Right cardiac atrium (tissue), 5 donors: ENCODE measurements at places on chromosomes 13 and 19. TPM values are rescaled to one million over a fixed set of nuclear protein-coding genes. Genes with fewer than 3 reads are reported as not detected.

Gene JOSD2
- total RNA-seq: 38.8 TPM

DNA sequence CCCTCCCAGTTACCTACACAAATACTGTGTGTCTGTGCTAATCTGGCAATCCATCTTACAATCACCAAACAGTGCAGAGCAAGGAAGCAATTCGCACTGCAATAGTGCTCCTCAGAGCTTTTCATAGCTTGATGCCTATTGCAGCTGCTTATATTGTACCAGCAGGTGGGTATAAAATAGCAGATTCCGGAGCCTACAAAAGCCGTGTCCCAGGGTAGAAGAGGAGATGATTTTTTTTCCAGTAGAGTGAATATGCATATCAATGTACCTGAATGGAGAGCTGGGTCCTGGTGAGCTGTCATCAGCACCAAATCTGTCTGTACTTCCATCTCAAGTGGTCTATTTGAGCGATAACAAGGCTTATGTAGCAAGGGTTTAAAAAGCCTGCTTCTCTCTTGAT is 668.4 kb downstream of the DIAPH3 start:
- no peak for DNase-seq

Gene PEG3
- 12.8 TPM for total RNA-seq

Gene GGN
- 0.37 TPM for total RNA-seq

DNA sequence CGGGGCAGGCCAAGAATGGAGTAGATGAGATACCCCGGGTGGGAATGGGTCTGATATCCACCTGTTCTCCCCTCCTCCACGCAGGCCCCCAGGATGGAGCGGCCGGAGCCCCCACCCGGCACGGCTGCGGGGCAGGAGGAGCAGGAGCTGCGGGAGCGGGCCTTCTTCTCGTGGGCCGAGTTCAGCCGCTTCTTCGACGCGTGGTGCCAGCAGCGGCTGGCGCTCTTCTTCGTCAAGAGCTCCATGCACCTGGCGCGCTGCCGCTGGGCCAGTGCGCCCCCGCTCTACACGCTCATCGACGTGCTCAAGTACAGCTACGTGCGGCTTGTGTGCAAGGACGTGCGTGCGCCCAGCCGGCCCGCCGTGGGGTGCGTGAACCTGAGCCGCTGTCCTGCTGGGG is 1.2 kb downstream of the ZSWIM9 start:
- peak; percentile 51 for DNase-seq

Gene IL17D
- 2.5 TPM for total RNA-seq

Gene ARHGAP45
- total RNA-seq: 8.5 TPM

Gene SIGLEC5
- total RNA-seq: 0.20 TPM

GRCh38 chr13:41919741-41920487 is 41.0 kb downstream of the VWA8 start:
- no peak for DNase-seq

Gene IPO5
- total RNA-seq: 103 TPM

Gene ZIM2
- total RNA-seq: not detected

GRCh38 chr13:87459419-87459818 is 211.8 kb upstream of the SLITRK5 start:
- no peak for DNase-seq

DNA sequence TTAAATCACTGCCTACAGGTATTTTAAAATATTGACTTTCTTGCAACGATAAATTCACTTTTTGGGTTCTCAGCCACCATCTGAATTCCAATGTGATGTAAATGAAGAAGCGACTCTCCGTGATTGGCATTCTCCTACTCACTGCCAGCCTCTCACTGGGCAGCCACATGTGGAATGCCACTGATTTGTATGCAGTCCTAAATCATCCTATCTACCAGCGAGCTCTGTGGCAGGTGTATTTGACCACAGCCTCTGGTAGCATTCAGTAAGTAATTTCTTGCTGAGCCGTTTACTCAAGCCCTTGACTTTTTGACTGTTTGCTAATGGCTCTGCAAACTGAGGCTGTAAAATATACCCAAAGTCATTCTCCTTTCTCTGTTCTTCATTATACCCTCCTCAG is 559.0 kb upstream of the SLC10A2 start:
- DNase-seq: no peak

DNA sequence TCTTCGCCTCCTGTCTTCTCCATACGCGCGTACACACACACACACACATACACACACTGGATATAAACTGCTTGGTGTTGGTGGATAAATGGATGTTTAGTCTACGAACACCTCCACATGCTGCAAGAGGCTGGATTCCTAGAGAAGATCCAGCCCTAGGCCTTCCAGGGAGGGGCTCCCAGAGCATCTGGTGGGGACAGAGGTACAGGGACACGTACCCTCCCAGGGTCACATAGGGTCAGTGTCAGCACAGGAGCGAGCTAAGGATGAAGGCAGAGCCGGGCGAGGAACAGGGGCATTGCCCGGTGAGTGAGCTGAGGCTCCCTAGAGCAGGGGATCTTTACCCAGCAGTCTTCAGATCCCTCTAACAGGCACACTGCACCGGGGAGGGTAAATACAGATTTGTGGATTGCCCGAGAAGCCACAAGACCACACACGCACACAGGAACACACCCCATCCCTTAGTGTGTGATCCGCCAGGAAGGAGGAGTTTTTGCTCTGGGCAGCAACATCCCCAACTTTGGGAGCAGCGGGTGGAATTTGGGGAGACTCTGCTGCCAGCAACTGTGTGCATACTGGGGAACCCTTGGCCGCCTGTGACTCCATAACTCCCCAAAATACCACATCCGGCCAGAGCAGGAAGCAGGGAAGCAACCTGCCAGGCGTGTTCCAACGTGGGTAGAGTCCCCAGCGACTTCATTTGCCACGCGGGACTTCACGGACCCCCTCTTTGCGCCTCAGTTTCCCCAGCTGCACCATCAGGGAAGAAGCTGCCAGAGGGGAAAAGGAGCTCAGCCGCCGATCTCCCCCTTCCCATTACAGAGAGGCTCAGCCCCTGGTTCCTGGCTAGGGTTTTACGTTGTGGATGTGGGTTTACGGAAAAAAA is 5.8 kb upstream of the TLE2 start:
- peak; percentile 78 for DNase-seq

Gene CLDND2
- 2.3 TPM for total RNA-seq

- no peak for DNase-seq
Observed at GRCh38 chr19:43652546-43652874, 12.9 kb upstream of the CADM4 start.

DNA sequence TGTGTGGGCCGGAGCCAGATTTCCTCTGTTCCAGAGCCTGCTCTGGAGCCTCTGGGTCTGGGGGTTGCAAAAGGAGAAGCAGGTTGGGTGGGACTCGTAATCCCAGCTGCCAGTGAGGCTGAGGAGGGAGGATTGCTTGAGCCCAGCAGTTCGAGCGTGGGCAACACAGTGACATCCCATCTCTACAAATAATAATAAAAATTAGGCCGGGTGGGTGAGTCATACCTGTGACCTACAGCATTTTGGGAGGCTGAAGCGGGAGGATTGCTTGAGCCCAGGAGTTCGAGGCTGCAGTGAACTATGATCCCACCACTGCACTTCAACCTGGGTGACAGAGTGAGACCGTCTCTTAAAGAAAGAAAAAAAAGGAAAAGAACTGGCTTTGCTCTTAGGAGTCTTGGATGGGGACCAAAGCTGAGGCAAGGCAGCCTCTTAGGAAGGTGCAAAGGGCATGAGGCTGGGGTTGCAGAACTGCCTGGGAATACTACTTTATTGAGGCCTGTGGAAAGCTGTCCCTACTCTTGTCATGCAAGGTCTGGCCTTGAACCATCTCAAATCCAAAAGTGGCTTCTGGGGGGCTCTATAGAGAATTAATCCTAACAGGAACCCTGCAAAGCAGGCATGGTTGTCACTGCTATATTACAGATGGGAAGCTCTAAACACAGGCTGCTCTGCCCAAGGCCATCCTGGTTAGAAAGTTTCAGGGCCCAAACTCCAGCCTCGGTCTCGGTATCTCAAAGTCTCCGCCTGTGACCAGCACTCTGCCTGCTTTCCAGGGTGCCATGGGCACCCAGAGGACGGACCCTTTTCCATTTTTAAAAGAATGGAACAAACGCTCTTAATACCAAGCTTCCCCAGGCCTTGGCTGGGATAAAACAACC is 880 bp upstream of the C19orf12 start:
- DNase-seq: no peak

GRCh38 chr19:3707868-3708206 is 347 bp upstream of the TJP3 start:
- DNase-seq: no peak

- DNase-seq: no peak
Observed at GRCh38 chr19:23991170-23991569, 76.5 kb downstream of the ZNF726 start.

Gene PTPRS
- 122 TPM for total RNA-seq

DNA sequence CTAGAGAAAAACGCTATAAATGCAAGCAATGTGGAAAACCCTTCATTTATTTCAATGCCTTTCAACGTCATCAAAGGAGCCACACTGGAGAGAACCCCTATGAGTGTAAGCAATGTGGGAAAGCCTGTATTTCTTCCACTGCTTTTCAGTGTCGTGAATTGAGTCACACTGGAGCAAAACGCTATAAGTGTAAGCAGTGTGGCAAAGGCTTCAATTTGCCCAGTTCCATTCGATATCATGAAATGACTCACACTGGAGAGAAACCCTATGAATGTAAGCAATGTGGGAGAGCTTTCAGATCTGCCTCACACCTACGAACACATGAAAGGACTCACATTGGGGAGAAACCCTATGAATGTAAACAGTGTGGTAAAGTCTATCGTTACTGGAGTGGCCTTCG is 27.4 kb downstream of the ZNF20 start:
- DNase-seq: no peak

Gene EXOC3L2
- 5.6 TPM for total RNA-seq

DNA sequence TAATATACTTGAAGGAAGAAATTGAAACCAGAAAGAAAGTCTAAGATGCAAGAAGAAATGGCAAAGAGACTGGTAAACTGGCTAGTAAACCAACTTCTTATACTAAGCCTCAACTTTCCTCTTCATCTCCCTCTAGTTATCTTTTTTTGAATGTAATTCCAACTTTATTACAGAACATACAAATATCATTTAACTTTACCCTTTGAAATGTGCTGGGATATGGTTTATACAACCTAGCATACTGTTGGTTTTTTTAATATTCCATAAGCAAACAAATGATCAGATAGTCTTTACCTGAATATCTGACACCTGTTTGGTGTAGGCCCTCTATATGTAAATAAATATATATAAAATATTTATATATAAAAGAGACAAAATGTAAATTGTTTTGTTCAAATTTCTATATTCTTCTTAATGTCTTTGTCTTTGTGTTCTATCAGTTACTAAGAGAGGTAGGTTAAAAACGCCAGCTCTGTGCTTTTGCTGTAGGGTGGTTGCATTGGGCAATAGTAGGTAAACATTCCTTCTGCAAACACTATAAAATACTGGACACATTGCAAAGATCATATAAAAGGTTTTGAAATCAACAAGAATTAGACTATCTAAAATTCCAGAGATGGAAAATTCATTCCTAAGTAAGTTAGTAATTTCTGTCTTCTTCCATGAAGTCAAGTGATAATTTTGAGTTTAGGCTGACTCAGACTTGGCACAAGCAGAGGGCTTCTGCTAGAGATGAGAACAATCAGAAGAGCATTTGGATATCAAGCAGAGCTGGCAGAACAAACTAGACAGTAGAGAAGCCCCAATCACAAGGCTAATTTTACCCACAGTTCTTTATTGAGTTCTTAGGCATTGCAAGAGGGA is 383.3 kb downstream of the RFC3 start:
- DNase-seq: no peak

GRCh38 chr19:48556163-48556562 is 4.2 kb downstream of the SULT2B1 start:
- no peak for DNase-seq

DNA sequence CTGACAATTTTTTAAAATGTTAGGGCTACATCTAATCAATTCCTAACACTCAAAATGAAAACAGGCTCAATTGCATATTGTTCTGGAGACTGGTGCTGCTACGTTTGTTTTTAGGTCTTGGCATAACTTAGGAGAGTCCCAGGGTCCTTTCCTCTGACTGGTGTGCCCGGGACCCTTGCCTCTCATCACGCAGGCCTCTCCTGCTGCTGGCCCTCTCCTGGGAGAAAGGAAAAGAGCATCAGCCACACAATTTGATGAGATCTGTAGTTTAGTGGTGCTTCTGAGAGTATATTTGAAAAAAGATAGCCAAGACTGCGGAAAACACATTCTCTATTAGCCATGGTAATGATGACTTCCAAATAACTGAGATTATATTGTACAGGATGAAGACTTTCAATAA is 380.0 kb downstream of the KLF12 start:
- no peak for DNase-seq

DNA sequence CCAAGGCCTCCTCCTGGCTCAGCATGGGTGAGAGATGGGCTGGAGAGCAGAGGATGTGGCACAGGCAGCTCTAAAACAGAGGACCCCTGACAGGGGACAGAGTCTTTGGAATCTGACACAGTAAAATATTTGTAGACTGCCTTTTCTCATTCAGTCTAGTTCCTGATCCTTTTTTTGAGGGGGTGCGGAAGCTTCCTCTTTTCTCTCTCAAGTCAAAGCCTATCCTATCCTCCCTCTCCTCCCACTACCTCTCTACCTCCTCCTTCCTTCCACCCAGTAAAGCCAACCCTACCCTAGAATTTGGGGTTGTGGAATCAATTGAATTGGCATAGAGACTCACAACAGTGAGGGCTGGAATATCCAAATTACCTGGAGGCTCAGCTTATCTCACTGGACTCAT is 82.0 kb downstream of the TEX26 start:
- DNase-seq: no peak

DNA sequence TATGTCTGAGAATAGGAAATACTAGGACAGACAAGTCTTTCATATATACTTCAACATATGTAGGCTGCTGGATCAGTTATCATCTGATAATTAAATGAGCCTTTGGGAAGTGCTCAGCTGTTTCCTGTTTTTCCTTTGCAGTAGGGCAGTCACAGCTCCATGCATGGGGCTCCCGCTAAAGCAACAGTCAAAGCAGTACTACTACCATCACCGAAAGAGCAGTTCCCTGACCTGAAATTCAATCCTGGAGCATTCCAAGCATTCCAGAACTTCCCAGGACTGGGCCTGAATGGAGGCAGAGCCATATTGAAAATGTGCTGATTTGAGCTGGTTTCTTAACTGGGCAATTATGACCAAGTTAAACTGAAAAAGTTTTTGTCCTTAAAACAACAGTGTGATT is 20.5 kb downstream of the MICU2 start:
- no peak for DNase-seq

GRCh38 chr13:41546372-41547190 is 89.2 kb downstream of the RGCC start:
- peak; percentile 45 for DNase-seq
